ENCODE measurements at places on chromosomes 7 and 10.

DNA sequence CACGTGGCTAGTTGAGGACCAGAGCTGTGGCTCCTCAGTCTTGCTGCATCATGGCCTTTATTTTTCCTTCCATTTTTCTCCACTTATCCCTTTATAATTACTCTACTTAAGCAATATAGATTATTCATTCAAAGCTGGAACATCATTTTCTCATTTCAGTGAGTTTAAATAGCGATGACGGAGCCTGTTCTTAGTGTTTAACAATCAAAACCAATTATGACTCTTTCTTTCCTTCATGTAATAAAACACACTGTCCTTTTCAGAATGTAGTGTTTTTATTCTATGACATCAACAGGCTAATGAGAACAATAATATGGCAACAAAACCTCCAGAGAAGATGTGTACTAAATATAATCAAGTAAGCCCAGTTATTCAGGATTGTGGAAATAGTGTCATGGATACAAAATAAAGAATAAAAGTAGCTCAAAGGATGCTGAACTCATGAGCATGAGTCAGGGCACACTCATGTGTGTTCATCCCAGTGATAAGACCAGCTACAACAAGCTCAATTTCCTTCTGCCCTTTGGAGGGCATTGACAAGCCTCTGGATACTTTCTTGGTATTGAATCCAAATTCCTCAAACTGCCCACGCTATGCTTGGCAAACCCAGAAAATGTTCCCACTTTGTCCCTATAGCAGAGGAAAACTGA, 188.4 kb downstream of the CYP26A1 start:
- DNase-seq = no peak

GRCh38 chr7:155969192-155969929, 157.1 kb upstream of the SHH start:
- DNase-seq = no peak

- no peak for DNase-seq
These were observed 55.9 kb downstream of the LRRC18 start for GRCh38 chr10:48883701-48884100.

- DNase-seq = no peak
These were observed 494.1 kb upstream of the NRP1 start for GRCh38 chr10:33828592-33828991.

DNA sequence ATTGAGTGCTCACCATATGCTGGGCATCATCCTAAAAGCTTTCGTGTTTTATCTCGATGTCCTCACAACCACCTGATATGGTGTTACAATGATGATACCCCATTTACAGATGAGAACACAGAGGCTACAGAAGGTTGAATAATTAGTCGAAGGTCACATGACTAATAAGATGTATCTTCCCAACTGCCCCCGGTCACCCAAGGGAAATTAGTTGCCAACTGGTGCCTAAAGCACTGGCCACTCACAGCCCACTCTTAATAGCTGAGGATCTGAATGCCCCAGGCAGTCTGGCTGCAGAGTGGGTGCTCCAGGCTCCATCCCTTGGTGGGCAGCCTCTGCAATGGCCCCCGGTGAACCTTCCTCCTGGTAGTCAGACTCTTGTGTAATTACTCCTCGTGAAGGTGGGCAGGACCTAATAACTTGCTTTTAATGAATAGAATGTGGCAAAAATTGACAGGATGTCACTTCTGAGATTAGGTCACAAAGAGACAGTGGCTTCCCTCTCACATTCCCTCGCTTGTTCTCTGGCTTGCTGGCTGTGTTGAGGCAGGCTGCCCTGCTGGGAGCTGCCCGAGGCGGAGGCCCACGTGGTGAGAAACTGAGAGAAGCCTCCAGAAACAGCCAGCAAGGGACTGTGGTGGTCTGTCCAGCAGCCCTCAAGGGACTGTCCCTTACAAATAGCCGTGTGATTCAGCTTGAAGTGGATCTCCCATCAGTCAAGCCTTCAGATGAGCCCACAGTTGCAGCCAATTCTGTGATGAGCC, 109.4 kb downstream of the ARHGAP22 start:
- no peak for DNase-seq

DNA sequence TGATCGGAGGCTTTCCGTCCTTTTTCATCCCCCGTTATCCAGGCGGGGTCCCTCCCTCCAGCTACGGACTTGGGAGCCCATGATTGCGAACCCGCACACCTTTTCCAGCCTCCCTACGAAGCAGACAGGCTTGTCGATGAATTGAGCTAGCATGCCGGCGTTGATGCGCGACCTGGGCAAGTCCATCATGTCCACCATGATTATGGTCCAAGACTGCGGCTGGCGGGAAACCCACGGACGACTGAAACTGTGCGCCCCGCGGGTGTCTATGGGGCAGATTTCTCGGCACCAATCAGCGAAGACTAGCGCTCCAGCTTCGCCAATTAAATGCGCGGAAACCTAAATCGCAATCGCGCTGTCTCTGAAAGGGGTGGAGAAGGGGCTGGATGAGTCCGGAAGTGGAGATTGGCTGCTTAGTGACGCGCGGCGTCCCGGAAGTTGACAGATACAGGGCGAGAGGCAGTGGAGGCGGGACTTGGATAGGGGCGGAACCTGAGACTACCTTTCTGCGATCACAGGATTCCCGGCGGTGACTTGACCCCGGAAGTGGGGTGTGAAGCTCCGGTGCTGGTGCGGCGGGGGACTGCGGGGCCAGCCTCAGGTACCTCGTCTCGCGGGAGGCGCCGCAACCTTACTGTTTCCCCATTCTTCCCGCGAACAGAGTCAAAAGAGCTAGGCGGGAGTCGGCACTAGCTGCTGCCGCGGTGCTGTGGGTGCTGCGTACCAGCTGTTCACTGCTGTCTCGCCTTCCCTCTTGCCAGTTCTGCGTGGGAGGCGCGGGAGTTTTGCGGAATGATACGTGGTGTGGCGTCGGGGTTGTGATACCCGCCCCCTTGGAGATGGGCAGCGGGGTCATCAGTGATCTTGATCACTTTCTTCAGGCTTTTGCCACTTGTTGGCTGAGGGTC, at the start of gene UMAD1:
Gene UMAD1, plus strand, starts transcription at position 532 of the 908 bp plus-strand sequence. CDS start 32,620 bp downstream, outside the sequence.
- peak; percentile 94 for DNase-seq

DNA sequence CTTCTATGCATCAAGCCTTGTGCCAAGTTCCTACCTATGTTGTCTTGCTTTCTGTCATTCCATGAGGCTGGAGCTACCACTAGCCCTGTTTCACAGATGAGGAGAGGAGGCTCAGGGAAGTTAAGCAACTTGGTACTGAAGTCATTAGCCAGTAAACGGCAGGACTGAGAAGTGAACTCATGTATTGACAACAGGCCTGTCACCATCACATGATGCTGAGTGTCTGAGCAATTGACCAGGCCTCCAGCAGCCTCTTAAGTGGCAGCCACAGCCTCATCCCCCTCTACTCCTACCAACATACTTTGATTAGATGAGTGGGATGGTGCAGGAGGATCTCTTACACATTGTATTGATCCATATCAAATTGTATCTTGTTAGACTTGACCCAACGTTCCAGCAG, 317.6 kb downstream of the GRID1 start:
- no peak for DNase-seq

- no peak for DNase-seq
These were observed 227.7 kb downstream of the MAD1L1 start for GRCh38 chr7:2004841-2005725.

DNA sequence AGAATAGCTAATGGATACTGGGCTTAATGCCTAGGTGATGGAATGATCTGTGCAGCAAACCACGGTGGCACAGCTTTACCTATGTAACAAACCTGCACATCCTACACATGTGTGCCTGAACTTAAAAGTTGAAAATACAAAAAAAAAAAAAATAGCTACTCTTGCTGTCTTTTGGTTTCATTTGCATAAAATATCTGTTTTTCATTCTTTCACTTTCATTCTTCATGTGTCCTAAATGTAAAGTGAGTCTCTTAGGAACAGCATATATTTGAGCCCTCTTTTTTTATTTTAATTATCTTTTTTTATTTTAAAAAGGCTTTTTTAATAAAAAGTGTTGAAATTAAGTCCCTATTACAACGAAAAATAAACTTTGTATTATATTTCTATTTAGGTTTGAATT, 836.1 kb upstream of the KCND2 start:
- DNase-seq = no peak

DNA sequence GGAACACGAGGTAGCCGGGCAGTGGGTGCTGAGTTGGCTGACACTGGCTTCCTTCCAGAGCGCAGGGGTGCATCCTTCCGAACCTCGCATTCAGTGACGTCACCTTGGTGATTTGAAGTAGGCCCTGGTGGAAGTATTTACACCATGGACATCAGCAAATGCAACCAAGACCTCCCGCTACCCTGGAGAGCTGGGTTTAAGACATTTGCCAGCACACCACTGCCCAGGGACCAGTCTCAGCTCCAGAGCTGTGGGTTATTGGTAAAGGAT, 106.4 kb upstream of the GPR26 start:
- no peak for DNase-seq

- peak; percentile 60 for DNase-seq
These were observed 18.1 kb downstream of the PRKG1 start for GRCh38 chr10:51092402-51092801.

GRCh38 chr7:38411404-38411803, 138.0 kb upstream of the TARP start:
- no peak for DNase-seq

GRCh38 chr10:72421885-72422540, 67.3 kb upstream of the DNAJB12 start:
- DNase-seq = no peak

DNA sequence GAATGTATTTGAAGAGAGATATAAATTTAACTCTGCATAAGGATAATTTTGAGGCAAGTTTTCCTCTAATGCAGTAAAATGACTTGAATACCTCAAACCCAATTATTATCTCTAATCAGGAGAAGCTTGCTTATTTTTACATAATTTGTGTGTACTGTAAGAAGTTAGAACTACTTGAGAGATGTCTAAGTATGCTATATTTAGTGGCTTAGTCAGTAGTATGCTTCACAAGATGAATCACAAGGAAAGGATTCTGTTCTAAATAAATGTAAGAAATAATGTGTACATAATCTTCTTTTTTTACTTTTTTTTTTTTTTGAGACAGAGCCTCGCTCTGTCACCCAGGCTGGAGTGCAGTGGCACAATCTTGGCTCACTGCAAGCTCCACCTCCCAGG, 13.7 kb downstream of the PHTF2 start:
- no peak for DNase-seq

- DNase-seq = no peak
These were observed 31.8 kb downstream of the CCAR1 start for GRCh38 chr10:68752711-68753350.

GRCh38 chr7:121214657-121215056, 114.1 kb upstream of the WNT16 start:
- no peak for DNase-seq

DNA sequence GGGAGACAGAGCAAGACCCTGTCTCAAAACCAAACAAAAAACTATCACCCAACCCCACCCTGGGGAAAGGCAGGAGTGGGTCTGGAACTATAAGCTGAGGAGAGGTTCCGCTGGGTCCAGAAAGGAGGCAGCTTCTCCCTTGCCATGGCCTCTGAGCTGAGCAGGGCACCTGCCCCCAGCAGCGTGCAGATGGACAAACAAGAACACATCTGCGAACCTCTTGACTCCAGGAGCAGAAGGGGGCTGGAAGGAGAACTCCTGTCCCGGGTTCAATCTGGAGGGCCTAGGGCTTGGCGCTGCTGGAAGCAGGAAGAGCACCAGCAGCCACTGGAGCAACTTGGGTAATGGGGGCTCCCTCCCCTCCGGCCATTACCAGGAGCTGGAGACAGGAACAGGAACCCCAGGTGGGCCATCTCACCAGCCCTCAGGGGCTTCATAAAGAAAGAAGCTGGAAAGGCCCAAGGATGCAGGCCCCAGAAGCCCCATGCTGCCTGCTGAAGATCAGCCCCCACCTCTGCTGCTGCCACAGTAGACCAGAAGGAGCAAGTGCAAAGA, 19.0 kb upstream of the PPIF start:
- no peak for DNase-seq

DNA sequence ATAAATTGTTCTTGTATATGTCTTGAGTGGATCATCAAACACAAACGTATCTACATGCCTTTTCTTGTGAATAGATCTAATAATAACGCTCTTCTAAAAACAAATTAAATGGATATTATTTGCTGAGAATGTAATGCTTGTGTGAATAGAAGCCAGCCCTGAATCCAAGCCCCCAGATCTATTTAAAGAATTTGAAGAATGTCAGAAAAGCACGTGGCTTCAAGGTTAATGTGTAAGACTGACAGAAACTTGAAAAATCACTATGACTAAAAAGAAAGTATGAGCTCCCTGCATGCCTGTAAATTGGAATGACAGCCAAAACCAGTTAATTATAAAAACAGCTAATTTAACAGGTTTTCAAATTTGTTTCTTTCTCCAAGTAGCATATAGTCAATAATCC, 43.2 kb upstream of the ATRNL1 start:
- no peak for DNase-seq

GRCh38 chr7:157702311-157703023, 365.7 kb downstream of the DNAJB6 start:
- no peak for DNase-seq

DNA sequence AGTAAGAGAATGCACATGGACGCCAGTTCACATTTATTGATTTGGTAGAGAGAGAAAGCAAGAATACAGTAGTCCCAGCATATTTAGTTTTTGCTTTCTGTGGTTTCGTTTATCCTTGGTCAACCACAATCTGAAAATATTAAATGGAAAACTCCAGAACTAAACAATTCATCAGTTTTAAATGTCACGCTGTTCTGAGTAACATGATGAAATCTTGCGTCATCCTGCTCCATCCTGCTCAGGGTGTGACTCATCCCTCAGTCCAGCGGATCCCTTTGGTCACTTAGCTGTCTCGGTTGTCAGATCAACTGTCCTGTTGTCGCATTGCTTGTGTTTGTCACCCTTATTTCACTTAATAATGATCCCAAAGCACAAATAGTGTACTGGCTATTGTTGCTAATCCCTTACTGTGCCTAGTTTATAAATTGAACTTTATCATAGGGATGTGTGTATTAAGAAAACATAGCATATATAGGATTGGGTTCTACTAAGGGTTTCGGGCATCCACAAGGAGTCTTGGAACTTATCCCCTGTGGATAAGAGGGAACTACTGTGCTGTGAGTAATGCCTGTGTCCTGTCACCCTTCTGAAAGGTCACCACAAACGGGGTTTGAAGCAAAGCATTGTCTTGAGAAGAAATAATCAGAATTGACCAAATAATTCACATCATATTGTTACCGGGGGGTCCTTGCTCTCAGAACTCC, 73.6 kb downstream of the OTUD1 start:
- no peak for DNase-seq

- DNase-seq = no peak
These were observed 102.4 kb downstream of the OAT start for GRCh38 chr10:124316326-124316725.

DNA sequence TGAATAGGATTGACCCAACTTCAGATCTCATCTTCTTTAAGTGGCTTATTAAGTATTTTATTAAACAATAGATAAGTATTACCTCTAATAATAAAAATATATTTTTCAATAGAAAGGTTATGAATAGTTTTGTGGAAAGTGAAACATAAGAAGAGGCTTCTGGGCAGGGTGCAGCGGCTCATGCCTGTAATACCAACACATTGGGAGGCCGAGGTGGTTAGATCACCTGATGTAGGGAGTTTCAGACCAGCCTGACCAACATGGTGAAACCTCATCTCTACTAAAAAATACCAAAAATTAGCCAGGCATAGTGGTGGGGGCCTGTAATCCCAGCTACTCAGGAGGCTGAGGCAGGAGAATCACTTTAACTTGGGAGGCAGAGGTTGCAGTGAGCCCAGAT, 26.5 kb downstream of the GPR85 start:
- no peak for DNase-seq

GRCh38 chr7:988963-989529, 6.1 kb downstream of the CYP2W1 start:
- no peak for DNase-seq

- DNase-seq = no peak
These were observed 109.3 kb downstream of the UBE2H start for GRCh38 chr7:129843365-129843898.

All from anterior cingulate cortex (tissue), 58 donors.